Brain (organoid and tissue), 16 donors: ENCODE measurements at places on chromosomes 1 and 21.

DNA sequence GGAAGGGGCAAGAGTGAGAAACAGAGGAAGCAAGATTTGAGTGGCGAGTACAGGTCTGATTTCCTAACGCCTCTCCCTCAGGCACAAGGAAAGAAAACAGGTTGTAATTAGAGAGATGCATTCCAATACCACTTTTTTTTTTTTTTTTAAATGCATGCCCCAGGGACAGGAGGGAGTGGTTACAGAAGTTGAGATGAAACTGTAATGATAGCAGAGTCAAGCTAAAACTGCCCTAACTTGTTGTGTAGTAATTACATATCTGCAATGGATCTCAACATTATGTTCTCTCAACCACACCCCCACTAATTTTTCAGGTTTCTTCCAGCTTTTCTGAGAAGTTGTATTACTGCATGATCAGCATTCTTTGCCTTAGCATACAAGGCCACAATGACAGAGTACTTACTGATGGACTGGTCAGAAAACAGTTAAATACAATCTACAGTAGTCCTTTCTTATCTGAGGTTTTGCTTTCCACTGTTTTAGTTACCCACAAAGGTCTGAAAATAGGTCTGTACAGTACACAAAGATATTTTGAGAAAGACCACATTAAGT, 5.5 kb downstream of the ETV3 start:
- no peak for DNase-seq

GRCh38 chr1:11543796-11544195, 64.8 kb downstream of the DISP3 start:
- DNase-seq = no peak

GRCh38 chr1:235246022-235246948, 81.7 kb downstream of the ARID4B start:
- DNase-seq = no peak

DNA sequence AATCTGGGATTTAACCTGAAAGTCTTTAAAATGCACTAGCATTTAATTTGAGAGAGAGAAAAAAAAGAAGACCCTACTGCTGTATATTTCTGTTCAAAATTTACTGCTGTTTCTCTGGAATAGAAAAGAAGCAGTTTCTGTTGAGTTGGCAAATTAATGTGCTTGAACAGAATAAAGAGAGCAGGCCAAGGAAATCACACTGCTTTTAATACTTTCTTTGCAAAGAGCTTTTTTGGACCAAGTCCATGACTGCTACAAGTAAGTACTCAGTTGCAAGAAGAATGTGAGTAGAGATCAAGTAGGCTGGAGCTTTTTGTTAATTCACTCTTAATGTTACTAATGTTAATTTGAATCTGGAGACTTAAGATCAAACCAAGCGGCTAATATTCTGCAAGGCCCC, 336.2 kb upstream of the SGIP1 start:
- DNase-seq = peak; percentile 31

- no peak for DNase-seq
These were observed 46.2 kb upstream of the ACOT11 start for GRCh38 chr1:54501849-54502248.
